NCI-H187 (cell line): ENCODE measurements at places on chromosomes 3 and 15.

- DNase-seq, result no peak
Measured at GRCh38 chr3:175593331-175593730, 734.2 kb downstream of the NAALADL2 start.

- DNase-seq, result no peak
Measured at GRCh38 chr3:11136830-11137626, 17.3 kb upstream of the HRH1 start.

DNA sequence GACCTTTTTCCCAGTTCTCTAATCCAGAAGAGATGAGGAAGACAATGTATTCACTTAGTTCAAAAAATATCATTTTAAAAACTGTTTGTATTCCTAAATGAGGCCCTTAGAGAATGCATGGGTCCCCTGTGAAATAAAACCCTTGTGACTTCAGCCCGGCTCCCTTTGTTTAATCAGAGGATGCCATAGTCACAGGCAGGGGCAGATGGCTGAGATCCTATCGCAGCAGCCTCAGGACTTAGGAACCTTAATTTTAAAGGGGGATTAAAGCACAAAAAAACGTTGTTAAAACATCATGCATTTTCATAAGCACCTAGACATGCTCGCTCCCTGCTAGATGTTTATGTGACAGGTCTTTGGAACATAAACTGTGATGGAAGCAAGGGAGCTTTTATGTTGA lies 176.6 kb downstream of the IL20RB start:
- DNase-seq, result no peak

- DNase-seq, result no peak
Measured at GRCh38 chr3:96996009-96996408, 181.6 kb downstream of the EPHA6 start.

GRCh38 chr15:91897585-91898372 lies 44.3 kb downstream of the SLCO3A1 start:
- no peak for DNase-seq

GRCh38 chr3:96000966-96001365 lies 813.4 kb upstream of the EPHA6 start:
- no peak for DNase-seq
